ENCODE measurements at places on chromosomes 4 and X.

DNA sequence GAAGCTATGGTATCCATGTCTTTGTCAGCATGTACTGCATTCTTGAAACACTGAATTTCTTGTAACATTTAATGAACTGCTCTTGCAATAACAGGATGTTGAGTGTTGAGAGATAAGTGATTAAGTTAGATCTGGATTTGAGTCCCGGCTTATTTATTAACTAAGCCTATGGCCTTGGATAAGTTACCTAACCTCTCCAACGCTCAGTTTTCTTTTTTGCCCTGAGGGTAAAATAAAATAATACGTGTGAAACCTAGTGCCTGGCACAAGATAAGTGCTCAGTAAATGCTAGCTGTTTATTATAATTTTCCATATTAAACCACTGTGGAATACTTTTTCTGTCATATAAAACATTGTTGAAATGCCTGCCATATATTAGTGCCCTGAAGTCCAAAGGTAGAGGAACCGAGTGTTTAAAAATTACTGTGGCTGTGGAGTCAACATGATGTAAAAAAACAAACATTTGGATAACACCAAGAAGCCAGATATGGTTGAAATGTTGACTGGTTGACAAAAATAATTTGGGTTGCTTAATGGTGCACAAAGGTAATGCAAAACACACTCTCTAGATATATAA lies 58.6 kb upstream of the ALB start:
- H3K4me1 ChIP-seq: no peaks in the 10 kb centered on the region
- DNase-seq: no peak
- no peaks in the 10 kb centered on the region for H3K36me3 ChIP-seq
- H3K4me3 ChIP-seq: no peak overlapping the region

DNA sequence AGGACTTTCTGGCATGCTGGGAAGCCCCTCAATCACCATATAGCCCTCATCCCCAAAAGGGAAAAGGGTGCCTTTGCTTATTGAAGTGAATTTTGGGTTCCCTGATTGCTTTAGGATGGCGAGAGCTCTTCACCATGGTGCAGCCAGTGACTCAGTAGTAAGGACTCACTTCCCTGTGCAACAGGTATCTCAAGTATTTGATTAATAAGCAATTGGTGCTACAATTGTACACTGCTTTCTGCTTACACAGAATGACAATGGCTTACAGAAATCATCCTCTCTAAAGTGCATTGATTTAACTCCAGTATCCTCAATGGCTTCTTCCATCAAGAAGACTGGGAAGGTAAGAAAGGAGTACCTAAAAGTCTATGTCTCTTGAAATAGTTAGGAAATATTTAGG lies 143.7 kb upstream of the SMIM10 start:
- H3K4me3 ChIP-seq: no peak overlapping the region
- no peak for DNase-seq
- H3K36me3 ChIP-seq: peaks cover 2% of the 10 kb centered on the region
- no peaks in the 10 kb centered on the region for H3K4me1 ChIP-seq

DNA sequence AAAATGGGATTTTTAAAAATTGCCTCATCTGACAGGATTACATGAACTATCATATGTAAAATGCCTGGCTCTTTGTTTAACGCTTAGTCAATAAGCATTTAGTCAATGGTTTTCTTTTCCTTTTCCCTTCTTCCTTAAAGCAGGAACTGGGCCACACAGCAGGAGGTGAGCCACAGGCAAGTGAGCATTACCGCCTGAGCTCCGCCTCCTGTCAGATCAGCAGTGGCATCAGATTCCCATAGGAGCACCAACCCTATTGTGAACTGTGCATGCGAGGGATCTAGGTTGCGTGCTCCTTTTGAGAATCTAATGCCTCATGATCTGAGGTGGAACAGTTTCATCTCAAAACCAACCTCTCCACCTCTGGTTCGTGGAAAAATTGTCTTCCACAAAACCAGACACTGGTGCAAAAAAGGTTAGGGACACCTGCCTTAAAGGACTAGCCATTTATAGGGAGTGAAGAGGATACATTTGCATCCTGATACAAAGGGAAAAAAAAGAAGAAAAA lies 306.1 kb downstream of the FBXW7 start:
- H3K27me3 ChIP-seq: no peaks in the 10 kb centered on the region
- H3K4me3 ChIP-seq: no peak overlapping the region
- no peak overlapping the region for H3K27ac ChIP-seq
- DNase-seq: no peak
- no peaks in the 10 kb centered on the region for H3K4me1 ChIP-seq

- H3K4me3 ChIP-seq: no peak overlapping the region
- H3K36me3 ChIP-seq: no peaks in the 10 kb centered on the region
- H3K27me3 ChIP-seq: no peaks in the 10 kb centered on the region
- H3K27ac ChIP-seq: no peak overlapping the region
Observed at GRCh38 chr4:125517831-125518230, 203.1 kb downstream of the FAT4 start.

GRCh38 chrX:12440246-12440645 lies 302.0 kb downstream of the FRMPD4 start:
- H3K4me3 ChIP-seq: no peak overlapping the region
- no peaks in the 10 kb centered on the region for H3K36me3 ChIP-seq
- no peak overlapping the region for H3K27ac ChIP-seq
- H3K27me3 ChIP-seq: no peaks in the 10 kb centered on the region
- H3K4me1 ChIP-seq: no peaks in the 10 kb centered on the region

GRCh38 chr4:96767815-96768480 lies 928.1 kb downstream of the PDHA2 start:
- H3K36me3 ChIP-seq: no peaks in the 10 kb centered on the region
- H3K4me1 ChIP-seq: no peaks in the 10 kb centered on the region
- H3K4me3 ChIP-seq: no peak overlapping the region
- H3K27me3 ChIP-seq: no peaks in the 10 kb centered on the region
- DNase-seq: no peak
- H3K27ac ChIP-seq: no peak overlapping the region

- H3K27me3 ChIP-seq: no peaks in the 10 kb centered on the region
- DNase-seq: no peak
- H3K36me3 ChIP-seq: peaks cover 33% of the 10 kb centered on the region
- no peak overlapping the region for H3K4me3 ChIP-seq
- H3K4me1 ChIP-seq: peaks cover 20% of the 10 kb centered on the region
Observed at GRCh38 chrX:2650037-2650436, 41.1 kb upstream of the CD99 start.

DNA sequence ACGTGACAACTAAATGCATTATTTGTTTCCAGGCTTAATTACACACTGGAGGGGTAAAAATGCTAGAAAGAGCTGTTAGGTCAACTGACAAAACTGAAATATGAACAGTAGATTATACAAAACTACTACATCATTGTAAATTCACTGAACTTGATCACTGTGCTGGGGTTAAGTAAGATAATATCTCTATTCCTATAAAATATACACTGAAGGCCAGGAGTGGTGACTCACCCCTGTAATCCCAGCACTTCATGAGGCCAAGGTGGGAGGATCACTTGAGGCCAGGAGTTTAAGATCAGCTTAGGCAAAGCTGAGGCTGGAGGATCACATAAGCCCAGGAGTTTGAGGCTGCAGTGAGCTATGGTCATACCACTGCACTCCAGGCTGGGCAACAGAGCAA lies 31.8 kb upstream of the NKX6-1 start:
- H3K36me3 ChIP-seq: no peaks in the 10 kb centered on the region
- H3K4me3 ChIP-seq: no peak overlapping the region
- no peaks in the 10 kb centered on the region for H3K4me1 ChIP-seq
- no peak overlapping the region for H3K27ac ChIP-seq
- peaks cover 13% of the 10 kb centered on the region for H3K27me3 ChIP-seq
- DNase-seq: no peak

GRCh38 chr4:124804584-124804983 lies 92.1 kb upstream of the ANKRD50 start:
- no peak overlapping the region for H3K27ac ChIP-seq
- no peak overlapping the region for H3K4me3 ChIP-seq
- no peaks in the 10 kb centered on the region for H3K36me3 ChIP-seq
- DNase-seq: no peak
- no peaks in the 10 kb centered on the region for H3K4me1 ChIP-seq

- H3K4me1 ChIP-seq: no peaks in the 10 kb centered on the region
- no peak overlapping the region for H3K27ac ChIP-seq
- no peak for DNase-seq
Observed at GRCh38 chr4:136484996-136485395, 1047.3 kb downstream of the PCDH18 start.

DNA sequence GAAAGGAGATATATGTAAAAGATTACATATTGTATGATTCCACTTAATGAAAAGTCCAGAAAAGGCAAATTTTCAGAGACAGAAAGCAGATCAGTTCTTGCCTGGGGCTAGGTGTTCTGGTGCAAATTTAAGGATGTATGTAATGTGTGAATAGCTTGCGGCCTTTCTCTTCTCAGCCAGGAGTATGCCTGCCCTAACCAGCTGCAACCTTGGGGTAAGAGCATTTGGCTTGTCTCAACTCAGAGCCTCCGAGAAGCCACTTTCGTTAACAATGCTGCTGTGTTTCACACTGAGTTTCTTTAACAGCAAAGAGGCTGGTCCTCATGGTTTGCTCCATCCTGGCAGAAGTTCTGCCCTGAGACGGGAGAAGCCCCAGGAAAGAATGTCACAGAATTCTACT lies 102.7 kb downstream of the SPCS3 start:
- no peak for DNase-seq
- no peaks in the 10 kb centered on the region for H3K4me1 ChIP-seq
- no peak overlapping the region for H3K27ac ChIP-seq
- no peaks in the 10 kb centered on the region for H3K27me3 ChIP-seq

- H3K36me3 ChIP-seq: no peaks in the 10 kb centered on the region
- DNase-seq: peak; percentile 84
- peaks cover 10% of the 10 kb centered on the region for H3K27me3 ChIP-seq
- H3K4me1 ChIP-seq: peaks cover 2% of the 10 kb centered on the region
- H3K27ac ChIP-seq: no peak overlapping the region
Observed at GRCh38 chrX:12771445-12772069, 19.7 kb upstream of the PRPS2 start.

DNA sequence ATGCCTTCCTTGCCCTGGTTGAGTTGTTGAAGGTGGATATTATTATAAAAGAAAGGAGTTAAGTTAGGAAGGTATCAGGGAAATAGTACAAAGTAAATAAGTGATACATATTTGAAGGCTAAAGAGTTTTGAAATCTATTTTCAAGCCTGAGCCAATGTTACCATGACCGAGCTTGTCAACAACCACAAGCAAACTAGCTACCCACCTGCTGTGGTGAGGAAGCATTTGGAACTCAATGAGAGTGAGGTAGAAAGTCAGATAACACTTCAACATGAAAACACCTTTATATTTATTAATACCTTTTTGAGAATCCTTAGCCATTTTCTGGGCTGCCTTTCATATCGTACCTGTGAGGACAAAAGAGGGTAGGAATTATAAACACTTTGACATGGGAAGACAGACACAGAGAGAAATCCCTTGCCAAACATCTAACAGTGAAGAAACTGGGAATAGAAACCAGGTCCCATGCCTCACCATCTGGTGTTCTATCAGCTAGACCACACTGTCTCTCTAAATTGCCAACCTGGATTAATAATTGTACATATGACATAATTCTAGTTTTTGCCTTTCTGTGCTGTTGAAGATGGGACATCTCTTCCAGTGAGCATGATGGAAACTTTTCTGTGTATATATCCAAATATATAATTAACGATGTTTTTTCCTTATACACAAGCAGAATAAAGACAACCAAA lies 606.4 kb upstream of the NR3C2 start:
- no peak overlapping the region for H3K4me3 ChIP-seq
- H3K27ac ChIP-seq: no peak overlapping the region
- DNase-seq: no peak
- no peaks in the 10 kb centered on the region for H3K4me1 ChIP-seq

GRCh38 chr4:40940317-40940741 lies 190.6 kb downstream of the NSUN7 start:
- no peak overlapping the region for H3K27ac ChIP-seq
- H3K4me1 ChIP-seq: no peaks in the 10 kb centered on the region
- no peaks in the 10 kb centered on the region for H3K36me3 ChIP-seq
- H3K4me3 ChIP-seq: no peak overlapping the region

DNA sequence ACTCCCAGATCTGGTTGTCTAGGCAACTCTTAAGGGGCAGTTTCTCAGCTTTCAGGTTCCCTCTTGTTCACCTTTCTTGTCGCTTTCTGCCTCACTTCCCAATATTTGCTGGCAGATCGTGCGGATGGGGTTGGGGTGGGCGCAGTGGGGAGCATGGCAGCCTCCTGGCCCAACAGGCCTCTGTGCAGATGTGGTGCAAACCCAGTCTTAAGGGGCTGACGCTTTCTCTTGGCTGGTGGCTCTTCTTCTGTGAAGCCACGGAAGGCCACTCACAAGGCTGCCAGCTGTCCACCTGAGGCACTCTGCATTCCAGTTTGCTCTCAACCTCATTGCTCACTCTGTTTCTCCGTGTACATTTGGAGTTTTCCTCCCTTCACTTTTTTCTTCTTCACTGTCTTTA lies 61.7 kb downstream of the NBDY start:
- H3K4me1 ChIP-seq: peaks cover 17% of the 10 kb centered on the region
- H3K4me3 ChIP-seq: no peak overlapping the region
- DNase-seq: no peak
- H3K27me3 ChIP-seq: no peaks in the 10 kb centered on the region
- H3K36me3 ChIP-seq: peaks cover 2% of the 10 kb centered on the region
- no peak overlapping the region for H3K27ac ChIP-seq

GRCh38 chr4:142265946-142266345 lies 580.2 kb downstream of the INPP4B start:
- peak overlapping the region; percentile 75 for H3K27ac ChIP-seq
- no peak overlapping the region for H3K4me3 ChIP-seq
- H3K4me1 ChIP-seq: peaks cover 72% of the 10 kb centered on the region
- H3K36me3 ChIP-seq: peaks cover 64% of the 10 kb centered on the region
- DNase-seq: no peak

DNA sequence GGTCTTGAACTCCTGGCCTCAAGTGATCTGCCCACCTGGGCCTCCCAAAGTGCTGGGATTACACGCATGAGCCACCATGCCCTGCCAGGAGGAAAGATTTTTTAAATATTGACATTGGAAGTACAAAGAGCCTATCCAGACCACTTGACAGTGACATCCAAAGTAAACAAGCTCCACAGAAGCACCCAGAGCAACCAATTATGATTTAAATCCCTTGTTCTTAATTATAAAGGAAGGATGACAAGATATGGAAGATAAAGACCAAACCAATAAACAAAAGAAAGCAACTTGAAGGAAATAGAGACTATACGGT lies 27.7 kb upstream of the RPL34 start:
- DNase-seq: no peak
- H3K27me3 ChIP-seq: no peaks in the 10 kb centered on the region
- H3K27ac ChIP-seq: no peak overlapping the region
- H3K36me3 ChIP-seq: peaks cover 19% of the 10 kb centered on the region
- no peaks in the 10 kb centered on the region for H3K4me1 ChIP-seq
- no peak overlapping the region for H3K4me3 ChIP-seq

DNA sequence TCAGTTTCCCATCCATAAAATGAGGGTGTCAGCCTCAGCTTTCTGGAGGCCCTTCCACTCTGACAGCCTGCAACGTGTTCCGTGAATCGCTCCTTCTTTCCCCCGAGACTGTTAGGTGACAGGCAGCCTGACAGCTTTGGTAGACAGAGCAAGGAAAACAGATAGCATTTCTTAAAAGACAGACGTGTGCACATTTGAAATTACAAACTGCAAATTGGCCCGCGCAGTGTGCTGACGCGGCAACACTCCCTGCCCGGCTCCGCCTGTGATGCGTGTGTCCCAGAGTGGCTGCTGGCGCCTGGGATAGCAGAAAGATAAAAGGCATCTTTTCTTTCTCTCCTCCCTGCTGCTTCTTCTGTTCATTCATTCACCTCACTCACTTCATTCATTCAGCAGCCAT lies 245.3 kb downstream of the AFAP1 start:
- peaks cover 8% of the 10 kb centered on the region for H3K27me3 ChIP-seq
- DNase-seq: no peak
- H3K27ac ChIP-seq: no peak overlapping the region
- no peaks in the 10 kb centered on the region for H3K4me1 ChIP-seq
- H3K4me3 ChIP-seq: no peak overlapping the region

Data from activated CD8-positive, alpha-beta T cell treated with anti-CD3 and anti-CD28 coated beads for 36 hours (primary cell).